Activated CD4-positive, alpha-beta T cell treated with anti-CD3 and anti-CD28 coated beads, Interleukin-2, amount 10 ng/mL, durations not matched to agents 7 days and 5 days (primary cell): ENCODE measurements at places on chromosomes 7 and 10.

GRCh38 chr7:69199661-69200060 is 398.6 kb upstream of the AUTS2 start:
- no peak for DNase-seq

- DNase-seq = no peak
Observed at GRCh38 chr7:44693641-44694313, 54.9 kb upstream of the ZMIZ2 start.

GRCh38 chr10:4825868-4826791 is at the start of gene AKR1E2:
Gene AKR1E2, plus strand, starts transcription at chr10:4826207. Its CDS starts 118 bp downstream, at chr10:4826325.
- peak; percentile 92 for DNase-seq

DNA sequence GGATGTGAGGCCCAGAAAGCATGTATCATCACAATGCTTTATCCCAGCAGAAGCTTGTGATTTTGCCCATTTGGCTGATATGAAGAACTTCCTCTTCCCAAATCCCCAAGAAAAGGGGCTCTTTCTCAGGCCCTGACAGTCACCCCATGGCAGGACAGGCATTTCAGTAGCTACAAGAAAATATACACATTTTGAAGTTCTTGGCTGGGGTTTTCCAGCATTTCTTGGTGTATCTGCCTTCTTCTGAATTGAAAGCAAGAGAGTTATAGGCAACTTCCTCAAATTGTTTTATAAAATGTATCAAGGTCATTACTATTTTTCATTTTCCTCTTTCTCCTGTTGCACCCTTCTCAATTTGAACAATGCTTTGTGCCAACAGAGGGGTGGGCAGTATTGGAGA is 63.3 kb upstream of the PDLIM1 start:
- DNase-seq = no peak
